ENCODE measurements at places on chromosomes 2 and 18.
A peak's percentile ranks its signal among the peaks of the same experiment; 100 is the strongest.

- DNase-seq = no peak
Measured at GRCh38 chr2:121479882-121480522, 50.7 kb upstream of the RNU4ATAC start.

DNA sequence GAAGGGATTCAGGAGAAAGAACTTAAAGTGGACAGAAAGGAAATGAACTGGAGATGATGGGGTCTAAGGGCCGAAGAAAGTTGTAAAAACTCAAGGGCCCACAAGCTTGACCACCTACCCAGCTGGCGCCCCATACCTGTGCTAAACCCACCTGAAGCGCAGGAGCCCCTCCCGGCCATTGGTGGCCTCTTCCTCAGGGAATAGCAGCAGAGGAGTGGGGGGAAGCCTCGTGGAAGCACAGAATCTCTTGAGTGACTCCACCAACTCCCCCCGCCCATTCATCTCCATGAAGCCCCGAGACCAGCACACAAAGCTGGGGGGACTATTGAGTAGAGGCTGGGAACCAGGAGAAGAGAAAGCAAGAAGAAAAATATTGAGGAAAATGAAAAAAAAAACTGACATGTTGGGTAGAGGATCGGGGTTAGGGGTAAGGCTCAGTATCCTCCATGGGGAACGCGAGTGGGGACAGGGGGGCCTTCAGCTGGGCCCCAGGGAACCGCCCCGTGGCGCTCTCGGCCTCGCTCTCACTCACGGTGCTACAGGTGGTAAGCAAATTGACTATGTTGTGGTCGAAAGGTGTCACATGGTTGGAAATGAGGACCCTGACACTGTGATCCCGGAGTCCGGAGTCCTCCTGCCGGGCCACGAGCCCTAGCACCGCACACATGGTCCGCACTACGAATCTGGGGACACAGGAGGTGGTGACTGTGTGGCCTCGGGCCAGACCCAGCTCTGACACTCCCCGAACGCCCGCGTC is 728 bp downstream of the AUP1 start:
- DNase-seq = no peak

DNA sequence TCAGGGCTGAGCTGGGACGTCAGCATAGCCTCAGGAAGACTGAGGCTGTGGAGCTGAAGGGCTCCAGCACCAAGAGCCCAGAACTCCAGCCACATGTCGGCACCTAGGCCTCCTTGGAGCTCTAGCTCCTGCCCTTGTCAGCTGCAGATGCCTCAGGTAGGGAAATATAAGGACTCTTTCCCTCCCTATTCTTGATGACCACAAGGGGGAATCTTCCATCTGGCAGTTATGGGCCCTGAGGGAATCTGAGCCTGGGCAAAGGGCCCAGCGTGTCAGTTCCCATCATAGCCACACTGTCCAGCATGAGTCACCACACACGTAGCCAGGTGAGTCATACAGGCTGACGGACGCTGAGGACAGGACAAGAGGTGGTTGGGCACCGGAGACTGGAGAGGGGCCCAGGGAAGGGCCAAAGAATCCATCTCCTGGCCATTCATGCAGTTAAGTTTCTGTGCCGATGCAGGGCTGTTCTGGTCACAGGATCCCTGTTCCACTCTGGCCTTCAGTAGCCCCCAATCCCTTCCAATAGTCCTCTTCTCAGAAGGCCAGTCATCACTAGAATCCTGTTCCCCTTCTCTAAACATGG is 1.8 kb downstream of the MPV17 start:
- DNase-seq = no peak

DNA sequence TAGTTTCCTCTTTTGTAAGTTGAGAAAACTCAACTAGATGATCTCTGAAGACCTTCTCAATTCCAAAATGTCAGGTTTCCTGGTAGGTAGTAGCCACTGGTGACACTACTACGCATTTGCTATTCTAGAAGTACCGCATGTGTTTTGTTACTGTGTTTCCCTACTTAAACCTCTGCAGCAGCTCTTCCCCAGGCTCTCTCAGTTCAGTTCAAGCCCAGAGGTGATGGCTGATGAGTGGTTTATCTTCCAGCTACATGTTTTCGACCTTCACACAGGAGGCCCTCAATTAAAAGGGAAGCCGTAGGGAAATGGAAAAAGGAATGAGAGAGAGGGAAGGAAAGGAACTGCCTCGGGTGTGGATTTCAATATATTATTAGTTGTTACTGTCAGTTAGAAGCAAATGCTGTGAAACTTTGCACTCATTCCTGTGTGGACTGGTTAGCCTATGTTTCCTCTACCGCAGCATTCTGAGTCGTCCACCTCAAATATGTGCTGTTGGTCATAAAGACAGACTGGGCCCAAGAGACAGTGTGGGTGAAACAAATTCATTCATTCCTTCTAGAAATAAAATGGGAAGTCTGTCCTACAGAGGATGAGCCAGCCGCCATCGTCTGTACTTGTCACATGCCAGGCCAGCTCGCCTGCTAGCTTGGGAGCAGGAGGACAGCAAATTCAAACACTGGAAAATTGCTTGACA is 455.2 kb upstream of the RAB12 start:
- DNase-seq = no peak

GRCh38 chr2:28377195-28377816 is 15.4 kb upstream of the FOSL2 start:
- DNase-seq = no peak

DNA sequence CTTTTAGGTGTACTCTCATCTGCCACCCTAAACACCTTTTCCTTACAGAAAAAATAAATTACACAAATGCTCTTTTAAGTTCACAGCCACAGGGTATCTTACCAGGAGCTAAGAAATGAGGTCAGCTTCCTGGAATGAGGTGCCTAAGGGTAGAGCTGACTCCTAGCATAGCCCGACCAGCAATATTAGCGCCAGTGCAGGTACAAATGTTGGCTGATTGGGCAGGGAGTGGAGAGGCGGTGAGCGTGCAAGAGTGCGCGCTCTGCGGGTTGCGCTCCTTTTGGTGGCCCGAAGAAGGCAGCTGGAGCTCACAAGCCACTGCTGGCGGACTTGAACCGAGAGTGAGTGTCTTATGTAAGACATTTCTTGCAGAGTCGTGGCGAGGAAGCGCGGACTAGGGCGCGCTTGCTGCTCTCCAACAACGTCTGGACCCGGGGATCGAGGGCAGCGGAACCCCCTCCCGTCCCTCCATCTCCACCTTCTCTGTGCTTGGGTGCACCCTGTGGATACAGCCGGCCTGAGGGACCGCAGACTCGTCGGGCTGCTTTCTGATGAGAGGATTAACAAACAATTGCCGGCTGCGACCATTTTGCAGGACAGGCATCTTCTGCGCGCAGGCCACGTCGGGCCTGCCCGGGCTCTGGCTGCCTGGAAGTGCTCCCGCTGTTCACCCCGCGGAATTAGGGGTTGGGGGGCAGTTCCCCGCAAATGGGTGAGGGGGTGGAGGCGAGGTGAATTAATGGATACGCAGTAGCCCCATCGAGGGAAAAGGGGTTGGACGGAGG is 17.3 kb downstream of the BOLA3 start:
- DNase-seq = no peak

DNA sequence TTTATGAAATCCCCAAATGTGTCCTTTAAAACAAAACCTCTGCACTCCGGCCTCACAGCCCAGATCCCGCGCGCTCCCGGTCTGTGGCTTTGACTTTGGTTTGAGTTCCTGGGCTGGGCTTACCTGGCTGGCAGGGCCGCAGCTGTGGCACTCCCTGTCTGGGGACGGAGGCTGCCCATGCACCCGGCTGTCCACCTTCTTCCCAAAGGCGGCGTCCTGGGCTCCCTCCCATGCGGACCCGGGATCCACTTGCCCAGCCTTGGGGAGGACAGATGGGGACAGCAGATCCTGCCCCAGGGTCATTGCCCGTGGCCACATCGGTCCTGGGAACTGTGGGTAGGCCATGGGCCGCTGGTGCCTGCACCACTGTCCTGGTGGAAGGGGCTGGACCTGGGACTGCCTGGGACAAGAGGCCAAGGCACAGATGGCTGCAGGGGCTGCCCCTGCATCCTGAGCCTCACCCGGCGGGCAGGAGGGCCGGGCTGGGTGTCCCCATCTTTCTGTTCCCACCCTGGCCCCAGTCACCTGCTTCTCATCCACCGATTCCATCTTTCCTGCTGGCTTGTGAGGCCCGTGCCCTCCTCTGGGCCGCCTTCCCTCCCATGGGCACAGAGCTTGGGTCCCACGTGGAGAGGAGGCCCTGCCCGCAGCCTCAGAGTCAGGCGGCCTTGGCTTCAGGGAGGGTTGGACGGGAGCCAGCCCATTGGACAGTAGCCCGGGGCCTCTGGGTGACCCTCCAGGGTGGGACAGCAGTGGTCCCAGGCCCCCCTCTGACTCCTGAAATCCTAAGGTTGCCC is 27.7 kb downstream of the NFATC1 start:
- DNase-seq = no peak

- DNase-seq = no peak
Measured at GRCh38 chr18:44066541-44066940, 614.1 kb upstream of the SETBP1 start.

GRCh38 chr18:50707855-50708469 is 111.9 kb downstream of the MRO start:
- DNase-seq = peak; percentile 15

- no peak for DNase-seq
Measured at GRCh38 chr2:3443506-3444084, 64.1 kb downstream of the TRAPPC12 start.

- peak; percentile 25 for DNase-seq
Measured at GRCh38 chr18:78822171-78822948, 157.3 kb upstream of the SALL3 start.

GRCh38 chr2:21263622-21264021 is 139.9 kb downstream of the TDRD15 start:
- DNase-seq = no peak

GRCh38 chr18:3214855-3215637 is 4.7 kb downstream of the MYOM1 start:
- DNase-seq = no peak

DNA sequence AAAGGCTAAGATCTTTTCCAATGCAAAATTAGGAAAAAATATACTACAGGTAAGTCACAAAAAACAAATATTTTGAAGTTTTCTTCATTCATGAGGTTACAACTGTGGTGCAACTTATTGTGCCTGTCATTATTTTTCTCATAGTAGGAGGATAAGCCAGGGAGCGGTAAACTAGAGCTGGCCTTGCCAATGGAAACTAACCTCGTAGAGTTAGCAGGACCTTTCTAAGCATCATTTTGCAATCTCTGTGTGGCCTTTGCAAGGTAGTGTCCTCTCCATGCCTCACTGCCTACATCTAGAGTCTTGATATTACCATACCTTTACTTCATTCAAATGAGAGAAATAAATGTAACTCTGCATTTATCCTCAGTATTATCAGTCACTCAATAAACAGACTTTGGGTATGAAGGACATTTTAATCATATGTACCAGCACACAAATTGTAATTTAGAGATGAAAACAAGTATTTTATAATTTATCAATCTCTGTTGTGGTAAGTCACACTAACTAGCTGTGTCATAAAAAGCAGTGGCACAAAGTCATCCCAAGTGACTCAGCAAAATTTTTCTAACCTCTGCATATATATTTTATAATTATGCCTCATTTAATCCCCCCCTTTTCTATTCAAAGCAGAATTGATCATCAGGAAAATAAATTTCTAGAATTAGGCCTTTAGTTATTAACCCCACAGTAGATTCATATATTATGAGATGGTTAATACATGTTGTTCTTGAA is 47.0 kb downstream of the LANCL1 start:
- no peak for DNase-seq

GRCh38 chr2:64383881-64384280 is 70.1 kb upstream of the LGALSL start:
- no peak for DNase-seq

DNA sequence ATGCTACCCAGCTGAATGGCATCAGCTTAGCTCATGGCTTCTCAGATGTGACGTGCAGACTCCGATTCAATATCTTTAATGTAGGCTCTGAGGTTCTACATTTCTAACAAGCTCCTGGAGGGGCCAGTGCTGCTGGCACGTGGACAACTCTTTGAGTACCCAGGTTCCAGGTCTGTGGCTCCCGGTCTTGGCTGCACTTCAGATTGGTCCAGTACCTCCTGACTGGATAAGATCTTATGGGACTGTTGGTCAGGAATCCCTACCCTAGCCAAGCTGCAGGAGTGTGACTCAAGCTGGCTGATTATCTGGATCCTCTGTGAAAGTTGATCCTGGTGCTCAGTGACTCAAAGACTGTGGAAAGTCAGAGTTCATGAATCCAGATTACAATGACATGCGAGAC is 222.1 kb downstream of the ANKRD30B start:
- no peak for DNase-seq

GRCh38 chr18:59358414-59358711 is 702 bp downstream of the LMAN1 start:
- DNase-seq = no peak

DNA sequence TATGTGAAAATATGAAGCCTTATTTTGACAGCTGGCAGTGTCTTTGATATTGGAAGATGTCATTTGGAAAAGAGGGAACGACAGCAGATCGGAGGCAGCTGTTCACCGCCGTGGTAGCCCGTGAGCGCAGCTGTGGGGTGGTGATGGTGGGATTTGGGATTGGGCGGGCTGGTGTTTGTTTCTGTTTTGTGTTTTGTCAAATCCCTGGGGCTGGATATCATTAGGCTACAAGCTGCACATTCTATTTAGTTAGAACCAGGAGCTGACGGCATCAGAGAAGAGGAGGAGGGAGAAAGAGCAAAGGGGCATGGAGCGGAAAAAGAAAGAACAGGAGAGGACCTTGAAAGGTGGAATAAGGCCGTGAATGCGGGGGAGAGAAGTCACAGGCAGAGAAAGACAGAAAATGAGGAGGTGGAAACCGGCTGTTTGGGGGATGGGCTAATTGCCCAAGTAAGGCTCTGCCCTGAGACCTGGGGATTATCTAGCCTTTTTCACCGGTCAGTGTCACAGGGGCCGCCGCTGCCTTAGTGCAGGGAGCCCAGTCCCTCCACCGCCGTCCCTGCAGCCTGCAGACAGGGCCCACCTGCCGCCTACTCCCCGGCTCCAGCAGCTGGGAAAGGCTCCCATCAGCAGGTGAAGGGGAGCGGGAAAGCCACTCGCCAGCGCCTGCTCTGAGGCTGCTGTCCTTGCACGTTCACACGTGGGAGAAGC is 88.0 kb downstream of the ZCCHC2 start:
- no peak for DNase-seq

- DNase-seq = no peak
Measured at GRCh38 chr2:186868344-186868743, 19.4 kb upstream of the ZSWIM2 start.

- no peak for DNase-seq
Measured at GRCh38 chr18:69996951-69997798, 49.5 kb upstream of the CD226 start.

- no peak for DNase-seq
Measured at GRCh38 chr2:217987391-217987790, 15.4 kb downstream of the TNS1 start.

DNA sequence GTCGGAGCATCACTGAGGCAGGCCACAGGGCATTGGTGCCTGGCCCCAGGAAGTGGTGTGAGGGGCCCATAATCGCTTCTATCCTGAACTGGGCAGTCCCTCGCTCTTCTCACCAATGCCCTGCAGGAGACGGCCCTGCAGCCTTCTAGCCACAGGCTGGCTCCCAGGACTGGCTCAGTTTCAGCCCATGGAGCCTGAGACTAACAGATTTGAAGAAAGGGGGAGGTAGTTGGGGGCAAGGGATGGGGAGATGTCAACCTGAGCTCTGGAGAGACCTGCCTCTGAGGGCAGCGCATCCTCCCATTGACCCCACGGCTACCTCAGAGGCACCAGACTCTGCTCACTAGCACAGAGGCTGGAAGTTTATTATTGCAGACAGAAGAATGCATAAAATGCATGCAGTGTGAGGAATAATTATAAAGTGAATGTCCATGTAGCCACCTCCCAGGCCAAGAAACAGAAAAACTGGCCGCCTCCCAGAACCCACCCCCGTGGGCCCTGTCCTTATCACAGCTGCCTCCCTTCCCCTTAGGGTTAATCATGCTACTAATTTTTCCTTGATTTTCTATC is 1.4 kb downstream of the TOGARAM2 start:
- DNase-seq = no peak

- DNase-seq = no peak
Measured at GRCh38 chr2:182667315-182667695, 48.8 kb upstream of the DNAJC10 start.

Data from NCI-H774 (cell line).